WTC11 (cell line): ENCODE measurements at places on chromosomes 1 and 21.
A peak's percentile ranks its signal among the peaks of the same experiment; 100 is the strongest.

GRCh38 chr1:48181669-48182367, 40.7 kb upstream of the SLC5A9 start:
- DNase-seq = no peak

- DNase-seq = no peak
Observed at GRCh38 chr1:115781343-115781742, 12.8 kb upstream of the CASQ2 start.

DNA sequence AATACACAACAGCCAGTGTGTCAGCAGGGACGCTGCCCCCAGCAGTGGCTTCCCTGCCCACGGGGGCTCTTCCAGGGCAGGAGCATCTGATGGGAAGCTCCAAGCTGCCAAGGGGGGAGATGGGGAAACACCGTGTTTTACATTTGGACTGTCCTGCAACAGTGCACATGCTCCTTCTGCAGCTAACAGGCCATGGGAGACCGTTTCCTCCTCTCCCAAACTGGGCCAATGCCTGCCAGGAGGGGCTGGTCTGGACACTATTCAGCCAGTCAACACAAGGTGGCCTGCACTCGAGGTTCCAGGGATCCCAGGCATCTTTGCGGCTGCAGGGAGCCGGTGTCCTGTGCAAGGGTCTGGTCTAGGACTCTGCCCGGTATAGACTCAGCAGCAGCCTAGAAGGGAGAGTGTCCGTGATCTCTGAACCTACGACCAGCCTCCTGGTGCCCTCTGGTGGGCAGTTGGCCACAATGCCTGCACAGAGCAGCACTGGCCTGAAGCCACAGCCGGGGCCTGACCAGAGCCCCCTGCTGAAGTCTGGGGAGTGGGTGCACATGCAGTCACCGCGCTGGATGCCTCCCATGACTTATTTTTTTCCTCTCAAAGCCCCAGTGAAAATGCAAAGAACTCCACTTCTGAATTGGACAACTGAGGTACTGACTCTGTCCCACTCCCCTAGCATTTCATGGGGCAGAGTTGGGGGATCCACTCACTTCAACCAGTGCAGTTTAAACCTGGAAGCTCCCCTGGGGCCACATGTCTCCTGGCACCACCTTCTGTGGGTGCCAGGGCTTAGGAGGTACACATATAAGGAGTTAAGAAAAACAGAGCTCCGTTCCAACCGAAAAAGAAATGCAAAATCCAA, 33.3 kb downstream of the RCC2 start:
- peak; percentile 89 for DNase-seq

DNA sequence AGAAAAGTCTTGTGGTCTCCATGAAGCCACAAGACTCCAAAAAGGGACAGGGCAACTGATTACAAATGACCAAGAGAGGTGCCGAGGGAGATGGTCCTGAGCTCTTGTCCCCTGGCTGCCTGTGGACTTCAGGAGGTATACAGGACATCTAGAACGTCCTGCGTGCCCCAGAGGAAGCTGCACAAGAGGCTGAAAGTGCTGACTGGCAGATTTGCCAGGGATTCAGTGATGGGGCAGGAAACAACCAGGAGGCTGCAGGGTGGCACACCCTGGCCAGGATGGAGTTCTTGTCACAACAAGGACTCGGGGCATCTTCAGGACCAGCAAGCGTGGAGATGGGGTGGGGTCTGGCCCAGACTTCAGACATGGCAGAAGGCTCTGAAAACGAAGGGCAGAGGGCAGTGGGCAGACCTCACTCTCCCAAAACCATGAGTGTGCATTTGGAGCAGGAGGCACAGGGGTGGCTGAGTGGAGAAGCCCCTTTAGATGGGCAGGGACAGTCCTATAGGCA, 13.4 kb upstream of the PKP1 start:
- no peak for DNase-seq

- DNase-seq = no peak
Observed at GRCh38 chr1:212459656-212460055, 26.9 kb downstream of the NENF start.

DNA sequence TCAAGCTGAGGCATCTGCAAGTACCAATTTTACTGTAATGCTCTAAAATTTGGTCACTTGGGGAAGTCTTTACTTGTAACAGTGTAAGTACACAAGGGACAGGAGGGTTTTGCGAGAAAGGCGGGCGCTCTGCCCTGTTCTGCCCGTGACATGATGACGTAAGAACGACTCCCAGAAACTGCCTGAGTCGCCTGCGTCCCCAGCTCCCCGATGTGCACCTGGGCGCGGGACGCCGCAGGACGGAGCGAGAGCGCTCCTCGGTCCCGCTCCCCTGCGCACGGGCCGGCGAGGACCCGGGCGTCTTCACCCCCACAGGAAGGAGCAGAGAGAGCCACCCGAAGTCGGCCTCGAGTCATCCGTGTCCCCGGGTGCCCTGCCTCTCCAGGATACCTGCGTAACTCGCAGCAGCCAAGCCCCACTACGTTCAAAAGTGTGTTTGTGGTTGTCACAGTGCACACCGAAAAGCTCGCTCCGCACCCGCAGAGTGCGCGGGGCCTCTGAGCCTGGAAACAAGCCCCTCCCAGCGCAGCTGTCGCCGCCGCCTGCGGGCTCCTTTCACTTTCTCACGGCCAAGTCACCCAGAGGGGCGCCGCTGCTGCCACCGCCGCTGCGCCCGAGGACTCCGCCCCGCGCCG, 3.3 kb upstream of the ZBTB18 start:
- DNase-seq = peak; percentile 45

GRCh38 chr1:45359882-45360513, 19.8 kb upstream of the MUTYH start:
- peak; percentile 32 for DNase-seq

DNA sequence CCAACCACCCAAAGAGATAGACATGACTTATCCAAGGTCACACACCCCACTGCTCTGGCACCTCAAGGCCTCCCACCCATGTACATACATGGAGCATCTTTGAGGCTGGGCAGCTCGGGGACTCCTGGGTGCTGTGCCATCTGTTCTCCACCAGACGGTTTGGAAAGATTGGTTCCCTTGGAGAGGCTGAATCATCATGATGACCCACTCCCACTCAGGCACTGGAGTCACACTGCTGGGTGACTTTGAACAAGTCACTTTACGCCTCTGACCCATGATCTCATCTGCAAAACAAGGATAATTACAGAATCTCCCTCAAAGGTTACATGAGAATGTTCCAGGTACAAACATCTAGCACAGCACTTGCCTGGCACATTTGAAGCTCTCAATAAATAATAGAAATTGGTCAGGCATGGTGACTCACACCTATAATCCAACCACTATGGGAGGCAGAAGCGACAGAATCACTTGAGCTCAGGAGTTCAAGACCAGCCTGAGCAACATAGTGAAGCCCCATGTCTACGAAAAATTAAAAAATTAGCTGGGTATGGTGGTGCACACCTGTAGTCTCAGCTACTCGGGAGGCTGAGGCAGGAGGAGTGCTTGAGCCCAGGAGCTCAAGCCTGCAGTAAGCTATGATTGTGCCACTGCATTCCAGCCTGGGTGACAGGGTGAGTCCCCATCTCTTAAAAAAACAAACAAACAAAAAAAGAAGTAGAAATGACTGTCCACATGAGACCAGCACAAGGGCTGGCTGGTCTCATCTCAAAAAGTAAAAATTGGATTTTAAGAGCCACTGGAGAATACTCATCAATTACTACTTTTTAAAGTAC, 74.9 kb downstream of the RRAGC start:
- DNase-seq = no peak

- DNase-seq = no peak
Observed at GRCh38 chr1:22208973-22209378, 66.1 kb upstream of the WNT4 start.

- DNase-seq = no peak
Observed at GRCh38 chr1:10114746-10115145, 82.0 kb downstream of the UBE4B start.

DNA sequence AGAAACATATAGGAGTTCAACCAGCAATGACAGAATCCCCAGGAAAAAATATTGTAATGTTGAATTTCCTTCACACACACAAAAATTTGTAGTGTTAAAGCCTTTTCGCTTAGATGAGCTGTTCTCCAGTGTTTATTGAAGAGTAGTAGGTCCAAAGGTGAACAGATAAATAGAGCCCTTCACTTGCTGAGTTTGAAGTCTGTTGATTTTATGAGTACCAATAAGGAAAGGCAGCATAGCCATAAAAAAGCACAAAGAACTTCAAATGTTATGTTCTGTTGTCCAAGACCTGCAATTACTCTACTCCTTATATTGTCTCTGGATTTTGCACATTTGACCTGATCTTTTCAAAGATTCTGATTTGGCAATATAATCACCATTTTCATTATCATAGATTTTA, 362.7 kb upstream of the B3GALT2 start:
- DNase-seq = no peak

DNA sequence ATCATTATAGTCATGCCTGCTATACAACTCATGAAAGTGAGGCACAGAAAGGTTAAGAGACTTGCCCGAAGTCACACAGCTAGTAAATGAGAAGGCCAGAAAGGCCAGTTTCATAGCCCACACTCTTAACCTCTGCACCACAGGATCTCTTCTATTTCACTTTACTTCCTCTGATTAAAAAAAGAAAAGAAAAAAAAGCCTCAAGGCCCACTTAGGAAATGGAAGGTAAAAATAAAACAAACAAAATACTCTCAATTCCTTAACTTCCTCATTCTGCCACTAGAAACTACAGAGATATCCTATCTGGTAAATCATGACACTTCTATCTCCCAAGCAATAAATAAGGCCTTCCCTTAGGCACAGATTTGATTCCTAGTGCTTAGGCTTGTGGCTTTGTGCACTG, 7.6 kb upstream of the ENAH start:
- DNase-seq = no peak

DNA sequence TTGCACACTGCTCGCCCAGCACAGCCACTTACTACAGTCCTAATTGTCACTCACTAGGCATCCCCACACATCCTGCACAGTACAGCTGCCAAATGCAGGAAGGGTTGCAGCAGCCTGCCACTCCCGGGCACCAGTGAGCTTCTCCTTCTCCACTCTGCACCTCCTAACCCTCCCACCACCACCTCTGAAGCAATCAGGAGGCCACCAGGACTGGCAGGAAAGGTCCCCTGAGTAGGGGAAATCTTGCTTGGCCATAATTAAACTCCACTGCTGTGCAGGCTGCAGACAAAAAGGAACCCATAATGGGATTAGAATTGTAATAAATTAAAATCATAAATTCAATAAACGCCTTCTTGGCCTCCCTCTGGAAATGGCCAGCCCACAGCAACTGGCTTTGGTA, 31.8 kb downstream of the FBXO2 start:
- DNase-seq = no peak

GRCh38 chr1:31802190-31803150, 13.4 kb downstream of the SPOCD1 start:
- DNase-seq = no peak

DNA sequence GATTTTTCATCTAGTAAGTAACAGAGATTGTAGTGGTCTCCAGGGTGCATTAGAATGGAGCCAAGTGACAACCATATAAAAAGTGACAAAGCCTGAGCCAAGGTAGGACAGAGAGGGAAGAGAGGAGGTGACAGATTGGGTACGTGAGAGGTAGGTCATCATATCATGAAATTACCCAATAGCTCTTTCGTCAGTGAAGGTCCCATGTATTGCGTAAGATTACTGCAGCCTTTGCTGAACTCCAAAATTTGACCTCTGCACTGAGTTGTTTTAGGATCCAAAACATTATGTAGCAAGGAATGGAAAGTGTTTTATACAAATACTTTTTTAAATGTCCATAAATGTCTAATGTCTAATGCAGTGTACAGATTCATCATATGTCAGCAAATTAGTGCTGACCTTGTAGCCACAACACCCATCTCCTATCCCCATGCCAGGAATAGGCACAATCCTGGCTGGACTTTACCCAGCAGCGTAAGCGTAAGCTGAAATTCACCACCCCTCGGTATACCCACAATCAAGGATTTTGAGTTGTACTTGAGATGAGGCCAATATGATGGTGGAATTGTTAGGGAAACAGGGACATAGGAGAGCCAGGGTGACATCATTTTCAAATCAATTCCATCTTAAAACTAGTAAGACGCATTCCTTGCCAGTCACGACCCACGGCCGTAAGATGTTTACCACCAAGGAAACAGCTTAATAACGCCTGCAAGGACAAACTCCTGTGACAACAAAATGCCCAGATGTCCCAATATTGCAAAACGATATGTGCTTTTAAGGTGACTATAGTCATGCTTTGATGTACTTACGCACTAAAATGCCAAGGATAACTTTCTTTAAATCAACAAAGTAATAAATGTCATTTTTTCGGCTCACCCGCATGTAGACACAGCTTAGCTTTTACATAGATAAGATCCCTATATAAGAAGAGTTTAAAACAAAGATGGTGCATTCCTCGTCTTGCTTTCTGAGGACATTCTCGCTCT, 38.1 kb upstream of the GREM2 start:
- no peak for DNase-seq

GRCh38 chr1:25458541-25459298, 28.0 kb downstream of the MACO1 start:
- DNase-seq = no peak

DNA sequence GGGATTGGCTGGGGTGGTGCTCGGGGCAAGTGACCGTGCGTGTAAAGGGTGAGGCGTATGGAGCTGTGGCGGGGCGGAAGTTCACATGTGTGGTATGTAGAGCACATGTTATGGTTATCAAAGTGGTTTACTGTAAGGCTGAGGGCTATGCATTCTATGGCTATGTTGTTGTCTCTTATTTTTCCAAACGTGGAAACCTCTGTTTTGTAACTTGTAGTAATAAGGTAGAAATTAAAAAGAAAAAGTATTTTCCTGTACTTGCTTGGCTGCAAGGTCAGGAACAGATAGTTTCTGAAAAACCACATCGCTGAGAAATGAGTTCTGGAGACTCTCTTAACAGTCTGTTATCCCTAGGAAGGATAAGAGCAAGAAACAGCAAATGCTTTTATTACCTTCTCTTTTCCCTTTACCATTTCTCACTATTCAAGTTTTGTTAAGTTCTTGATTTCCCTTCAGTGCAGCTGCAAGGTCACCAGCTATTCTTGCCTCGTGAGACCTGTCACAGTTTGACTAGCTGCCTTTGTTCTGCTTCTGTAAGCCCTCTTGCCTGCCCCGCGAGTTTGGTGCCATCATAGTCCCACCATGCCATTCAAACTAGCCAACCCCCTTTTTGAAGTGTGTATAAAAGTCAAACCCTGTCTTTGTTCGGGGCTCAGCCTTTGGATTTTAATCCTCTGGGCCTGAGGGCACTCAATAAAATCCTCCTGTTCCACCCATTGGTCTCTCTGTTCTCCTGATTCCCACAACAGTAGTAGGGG, 9.5 kb downstream of the RNU1-2 start:
- DNase-seq = no peak

- no peak for DNase-seq
Observed at GRCh38 chr21:41431788-41432548, 5.9 kb downstream of the MX1 start.

DNA sequence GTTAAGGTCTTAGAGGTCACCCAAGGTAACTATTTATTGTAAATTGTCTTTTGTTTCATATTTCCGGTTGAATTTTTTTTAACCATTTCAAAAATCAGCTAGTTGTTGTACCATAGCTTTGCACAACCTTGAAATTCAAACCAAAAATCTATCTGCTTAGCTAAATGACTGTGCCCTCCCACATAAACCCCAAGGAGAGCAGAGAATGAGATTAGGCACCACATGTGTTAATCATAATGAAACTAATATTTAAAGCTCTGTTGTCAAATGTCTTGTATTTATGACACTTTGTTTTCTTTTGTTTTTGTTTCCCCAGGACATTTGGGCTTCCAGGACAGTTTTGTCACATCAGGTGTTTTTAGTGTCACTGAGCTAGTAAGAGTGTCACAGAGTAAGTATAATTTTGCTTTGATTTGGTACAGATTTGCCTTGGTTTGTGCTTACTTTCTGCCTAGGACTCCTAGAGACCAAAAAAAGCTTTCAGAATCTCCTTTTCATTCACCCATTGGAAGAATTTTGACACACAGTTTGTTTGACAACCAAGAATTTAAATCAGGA, 249.9 kb downstream of the NFIA start:
- DNase-seq = no peak

GRCh38 chr21:29022166-29022565, 2.3 kb upstream of the USP16 start:
- DNase-seq = no peak
